ENCODE measurements at places on chromosomes 1 and 21.

GRCh38 chr21:37753122-37753599 lies 163.1 kb downstream of the KCNJ6 start:
- no peak for DNase-seq

DNA sequence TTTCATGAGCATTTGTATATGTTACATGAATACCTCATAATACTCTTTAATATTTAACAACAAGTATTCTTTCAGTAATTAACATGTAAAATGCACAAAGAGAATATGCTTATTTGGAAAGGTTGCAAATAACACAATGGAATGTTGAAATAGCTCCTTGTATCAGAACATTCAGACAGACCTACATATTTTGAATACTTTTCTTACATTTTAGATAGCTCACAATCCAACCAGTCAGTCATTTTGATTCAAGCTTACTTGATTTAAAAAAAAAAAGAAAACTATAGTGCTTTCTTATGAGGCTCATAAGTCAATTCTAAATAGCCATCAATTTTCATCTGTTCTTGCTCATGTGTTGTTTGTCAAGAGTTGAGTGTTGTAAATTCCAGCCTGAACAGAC lies 518.8 kb downstream of the ADGRL2 start:
- no peak for DNase-seq

- no peak for DNase-seq
Measured at GRCh38 chr1:192153276-192153675, 5.0 kb upstream of the RGS18 start.

GRCh38 chr1:42692461-42692860 lies 10.2 kb downstream of the YBX1 start:
- DNase-seq: no peak

DNA sequence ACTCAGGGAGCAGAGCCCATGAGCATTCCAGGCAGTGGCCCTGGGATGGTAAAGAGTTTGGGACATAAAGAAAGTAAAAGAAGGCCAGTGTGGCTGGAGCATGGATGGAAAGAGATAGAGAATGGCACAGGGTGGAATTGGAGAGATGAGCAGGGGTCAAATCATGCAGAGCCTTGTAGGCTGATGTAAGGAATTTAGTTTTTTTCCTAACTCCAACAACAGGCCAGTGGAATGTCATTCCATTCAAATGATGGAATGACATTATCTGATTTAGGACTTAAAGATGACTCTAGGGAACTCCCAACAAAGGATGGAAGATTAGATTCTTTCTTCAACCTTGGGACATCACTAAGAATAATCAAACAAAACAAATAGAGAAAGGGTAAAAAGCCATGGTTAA lies 12.8 kb upstream of the S100A2 start:
- DNase-seq: no peak

GRCh38 chr1:239718571-239718970 lies 332.2 kb downstream of the CHRM3 start:
- DNase-seq: no peak

DNA sequence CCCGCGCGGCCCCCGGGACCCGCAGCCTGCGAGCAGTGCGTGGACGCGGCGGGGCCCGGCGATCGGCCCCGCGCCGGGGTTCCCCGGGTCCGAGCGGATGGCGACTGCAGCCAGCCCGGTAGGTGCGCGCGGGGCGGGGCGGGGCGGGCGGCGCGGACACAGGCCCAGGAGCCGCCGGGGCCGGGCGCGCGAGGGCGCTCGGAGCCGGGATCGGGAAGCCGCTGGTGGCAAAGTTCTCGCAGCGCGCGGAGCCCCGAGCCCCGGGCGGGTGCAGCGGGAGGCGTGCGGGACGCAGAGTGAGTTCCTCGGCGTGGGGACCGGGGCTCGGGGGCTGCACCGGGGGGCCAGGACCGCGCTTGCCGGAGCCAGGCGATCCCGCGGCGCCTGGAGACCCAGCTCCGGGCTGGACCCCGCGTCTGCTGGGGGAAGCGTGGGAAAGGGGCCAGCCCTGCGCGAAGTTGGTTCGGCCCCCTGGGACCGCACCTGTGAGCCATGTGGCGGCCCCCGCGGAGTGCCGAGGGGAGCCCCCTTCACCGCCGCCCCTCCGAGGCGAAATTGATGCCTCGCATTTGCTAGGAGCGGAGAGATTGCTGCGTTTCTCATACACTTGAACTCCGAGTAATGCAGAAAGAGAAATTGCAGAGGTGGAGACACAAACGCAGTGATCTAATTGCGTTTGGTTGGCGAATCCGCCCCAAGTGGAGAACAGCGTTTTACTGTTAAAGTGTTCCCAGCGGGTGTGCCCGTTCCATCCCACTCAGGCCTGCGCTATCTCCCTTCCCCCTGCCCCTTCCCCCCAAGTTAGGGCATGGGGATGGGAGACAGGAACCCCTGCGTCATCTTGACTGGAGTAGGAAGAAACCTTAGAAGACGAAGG lies 228.9 kb upstream of the TMEM51 start:
- DNase-seq: peak; percentile 39

- DNase-seq: no peak
Measured at GRCh38 chr1:33365560-33365997, 44.7 kb upstream of the A3GALT2 start.

- no peak for DNase-seq
Measured at GRCh38 chr1:15843826-15844572, 3.5 kb upstream of the SPEN start.

Data from dorsolateral prefrontal cortex (tissue), 122 donors.